GM23248 (cell line): ENCODE measurements at places on chromosomes 4 and X. TPM values are rescaled to one million over a fixed set of nuclear protein-coding genes. Genes with fewer than 3 reads are reported as not detected.

ARAP2 gene
- not detected in 2 replicates for total RNA-seq

ARHGAP6 gene
- 0.54 TPM in 1 of 2 replicates, not detected in the other for total RNA-seq

- no peak for DNase-seq
Observed at GRCh38 chr4:10577018-10577417, 107.5 kb downstream of the CLNK start.

GRCh38 chrX:12378706-12379105 is 240.4 kb downstream of the FRMPD4 start:
- DNase-seq = no peak

P2RY10 gene
- not detected in 2 replicates for total RNA-seq

DNA sequence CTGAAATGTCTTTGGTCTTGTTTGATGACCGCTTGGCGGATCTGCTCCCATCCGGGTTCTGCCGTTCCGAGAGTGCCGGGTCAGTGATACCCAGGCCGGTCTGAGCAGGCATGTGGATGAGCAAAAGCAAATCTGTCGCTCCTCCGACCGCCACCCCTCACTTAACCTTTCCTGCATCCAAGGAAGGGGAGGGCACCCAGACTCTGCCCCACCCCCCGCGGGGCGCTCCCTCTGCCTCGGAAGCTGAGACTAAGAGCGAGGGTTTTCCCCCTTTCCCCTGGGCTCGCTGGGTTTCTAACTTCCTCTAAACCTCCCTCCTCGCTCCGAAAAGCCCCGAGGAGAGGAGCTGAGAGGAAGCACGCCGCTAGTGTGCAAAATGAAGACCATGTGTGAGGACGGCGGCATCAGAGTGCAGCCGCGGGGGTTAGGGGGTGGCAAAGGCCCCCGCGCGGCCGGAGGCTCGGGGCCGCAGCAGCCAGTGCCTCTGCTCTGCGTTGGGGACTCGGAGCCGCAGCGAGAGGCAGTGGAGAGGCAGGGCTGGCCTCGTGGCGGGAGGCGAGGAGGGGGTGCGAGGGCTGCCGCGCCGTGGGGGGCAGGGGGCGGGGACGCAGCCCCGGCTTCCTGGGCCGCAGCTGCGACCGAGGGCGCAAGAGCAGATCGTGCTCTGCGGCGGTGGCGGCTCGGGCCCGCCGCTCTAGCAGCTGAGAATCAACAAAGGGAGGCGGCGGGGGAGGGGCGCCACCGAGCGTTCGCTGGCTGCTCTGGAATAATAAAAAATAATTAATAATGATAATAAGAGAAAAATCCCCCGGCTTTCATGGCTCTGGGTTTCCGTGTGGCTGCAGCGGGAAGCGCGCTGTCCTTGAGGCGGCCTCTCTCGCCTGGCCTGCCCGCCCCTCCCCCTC is 55.8 kb upstream of the BCOR start:
- peak; percentile 49 for DNase-seq

- peak; percentile 99 for DNase-seq
Observed at GRCh38 chr4:176988226-176988625, 195.5 kb upstream of the VEGFC start.

GRCh38 chrX:78710171-78710570 is 37.3 kb upstream of the LPAR4 start:
- peak; percentile 24 for DNase-seq

PABPC1L2A gene
- total RNA-seq = not detected in 2 replicates

DNA sequence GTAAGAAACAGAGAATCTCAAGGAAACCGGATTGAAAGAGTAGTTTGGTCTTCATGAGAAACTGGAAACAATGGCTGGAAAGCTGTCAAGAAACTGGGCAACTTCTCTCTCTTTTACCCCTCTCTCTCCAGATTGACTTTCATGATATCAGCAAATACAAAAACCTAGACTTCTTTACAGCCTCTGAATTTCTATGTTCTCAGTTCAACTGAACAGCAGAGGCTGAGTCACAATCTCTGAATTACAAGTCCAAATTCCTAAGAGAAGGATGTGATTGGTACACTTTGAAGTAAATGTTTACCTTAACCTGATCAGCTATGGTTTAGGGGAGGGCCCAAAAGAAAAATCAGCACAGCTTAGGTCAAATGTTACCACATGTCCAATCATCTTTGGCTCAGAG is 974.9 kb downstream of the RPA4 start:
- no peak for DNase-seq

- DNase-seq = no peak
Observed at GRCh38 chrX:68252664-68253063, 180.6 kb downstream of the OPHN1 start.

STBD1 gene
- 6.7 and 10.6 TPM in 2 replicates for total RNA-seq

DNA sequence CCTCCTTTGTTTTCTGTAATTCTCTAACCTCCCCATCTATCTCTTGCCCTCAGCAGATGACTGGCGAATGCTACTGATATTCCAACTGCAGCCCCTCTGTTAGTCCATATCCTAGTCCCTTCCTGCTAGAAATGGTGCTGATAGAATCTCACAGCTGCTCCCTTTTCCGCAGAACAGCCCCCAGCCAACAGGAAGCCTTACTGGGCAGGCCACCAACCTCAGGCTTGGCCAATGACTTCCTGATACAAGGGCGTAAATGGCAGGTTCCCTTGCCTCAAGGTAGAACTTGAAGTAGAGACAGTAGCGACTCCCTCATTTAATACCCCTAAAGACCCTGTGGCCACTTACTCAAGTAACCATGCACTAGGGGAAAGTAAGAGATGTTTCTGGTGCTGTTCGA is 26.7 kb upstream of the SLC2A9 start:
- no peak for DNase-seq

GRCh38 chr4:87117051-87117731 is 103.2 kb downstream of the KLHL8 start:
- no peak for DNase-seq

ELOVL6 gene
- 7.7 and 8.0 TPM in 2 replicates for total RNA-seq

SLITRK2 gene
- total RNA-seq = not detected in 2 replicates

ZAR1 gene
- not detected in 2 replicates for total RNA-seq

TLR10 gene
- total RNA-seq = not detected in 2 replicates

GRCh38 chrX:38357747-38358673 is 5.6 kb downstream of the OTC start:
- no peak for DNase-seq

DNA sequence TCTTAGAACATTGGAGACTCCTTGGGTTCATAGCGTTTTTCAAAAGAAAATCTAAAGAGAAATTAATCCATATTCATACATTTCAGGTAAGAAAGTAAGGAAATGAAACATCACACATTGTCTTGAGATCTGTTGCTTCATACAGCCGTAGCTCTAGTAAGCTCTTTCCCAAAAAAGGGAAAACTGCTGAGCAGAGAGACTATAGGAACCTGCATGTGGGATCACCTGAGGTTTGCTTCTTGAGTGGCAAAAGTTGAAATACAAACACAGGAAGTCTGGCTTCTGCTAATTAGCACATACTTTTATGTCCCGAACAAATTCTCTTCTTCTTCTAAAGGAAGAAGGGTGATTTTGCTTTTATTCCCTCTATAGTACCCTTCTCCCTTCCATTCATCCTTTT is 57.7 kb downstream of the MRPL1 start:
- DNase-seq = no peak

GRCh38 chr4:17134565-17134964 is 236.1 kb upstream of the LDB2 start:
- peak; percentile 41 for DNase-seq

VCX3B gene
- not detected in 2 replicates for total RNA-seq

INTS6L gene
- total RNA-seq = 1.9 and 4.4 TPM in 2 replicates

USP51 gene
- 0.89 and 1.1 TPM in 2 replicates for total RNA-seq

ENAM gene
- total RNA-seq = not detected in 2 replicates

GRCh38 chr4:36772154-36772516 is 472.4 kb upstream of the NWD2 start:
- no peak for DNase-seq

DNA sequence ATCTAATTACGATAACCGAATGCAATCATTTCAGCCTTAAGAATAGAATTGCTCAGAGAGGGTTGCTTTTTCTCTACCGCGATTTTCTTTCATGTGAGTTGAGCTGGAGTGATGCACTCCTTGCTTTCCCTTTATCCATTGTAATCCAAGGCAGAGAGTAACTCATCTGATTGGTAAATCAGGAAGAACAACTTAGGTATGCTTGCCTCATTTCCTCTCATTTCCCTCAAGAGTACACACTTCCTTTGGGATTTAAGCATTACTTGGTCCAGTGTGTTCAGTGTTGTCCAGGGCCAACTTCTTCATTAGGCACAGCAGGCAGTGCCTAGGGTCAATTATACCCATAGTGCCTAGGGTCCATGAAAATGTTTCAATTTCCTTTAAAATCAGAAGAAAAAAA is 15.7 kb upstream of the N4BP2 start:
- DNase-seq = no peak

- DNase-seq = no peak
Observed at GRCh38 chr4:121485190-121485804, 104.5 kb upstream of the QRFPR start.

DNA sequence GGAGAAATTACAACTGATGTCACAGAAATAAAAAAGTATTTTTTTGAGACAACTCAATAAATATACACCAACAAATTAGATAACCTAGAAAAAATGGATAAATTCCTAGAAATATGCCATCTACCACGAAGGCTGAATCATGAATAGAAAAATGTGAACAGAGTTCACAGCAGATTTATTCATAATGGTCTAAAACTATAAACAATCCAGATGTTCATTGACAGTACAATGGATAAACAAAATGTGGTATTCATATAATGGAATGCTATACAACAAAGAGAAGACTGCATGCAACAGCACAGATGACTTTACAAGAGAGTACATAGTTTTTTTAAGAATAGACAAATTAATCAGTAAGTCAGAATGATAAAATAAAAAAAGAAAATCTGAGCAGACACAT is 55.2 kb downstream of the CLOCK start:
- peak; percentile 50 for DNase-seq

GRCh38 chr4:185018834-185019455 is 655 bp downstream of the HELT start:
- DNase-seq = no peak

DNA sequence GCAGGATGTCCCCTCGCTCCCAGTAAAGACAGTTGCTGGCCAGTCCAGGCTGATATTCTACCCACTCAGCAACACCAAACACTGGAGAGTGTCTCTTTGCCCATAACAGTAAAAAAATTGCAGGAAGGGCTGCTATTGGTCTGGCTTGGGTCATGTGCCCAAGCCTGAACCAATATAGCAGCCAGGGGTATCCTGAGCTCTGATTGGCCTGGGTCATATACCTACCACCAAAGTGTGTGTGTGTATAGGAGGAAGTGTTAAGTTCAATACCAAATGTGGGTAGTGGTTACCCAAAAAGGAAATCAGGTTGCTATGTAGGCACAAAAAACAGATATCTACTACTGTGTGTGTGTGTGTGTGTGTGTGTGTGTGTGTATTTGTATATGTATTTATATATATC is 373.2 kb downstream of the BCOR start:
- no peak for DNase-seq

DNA sequence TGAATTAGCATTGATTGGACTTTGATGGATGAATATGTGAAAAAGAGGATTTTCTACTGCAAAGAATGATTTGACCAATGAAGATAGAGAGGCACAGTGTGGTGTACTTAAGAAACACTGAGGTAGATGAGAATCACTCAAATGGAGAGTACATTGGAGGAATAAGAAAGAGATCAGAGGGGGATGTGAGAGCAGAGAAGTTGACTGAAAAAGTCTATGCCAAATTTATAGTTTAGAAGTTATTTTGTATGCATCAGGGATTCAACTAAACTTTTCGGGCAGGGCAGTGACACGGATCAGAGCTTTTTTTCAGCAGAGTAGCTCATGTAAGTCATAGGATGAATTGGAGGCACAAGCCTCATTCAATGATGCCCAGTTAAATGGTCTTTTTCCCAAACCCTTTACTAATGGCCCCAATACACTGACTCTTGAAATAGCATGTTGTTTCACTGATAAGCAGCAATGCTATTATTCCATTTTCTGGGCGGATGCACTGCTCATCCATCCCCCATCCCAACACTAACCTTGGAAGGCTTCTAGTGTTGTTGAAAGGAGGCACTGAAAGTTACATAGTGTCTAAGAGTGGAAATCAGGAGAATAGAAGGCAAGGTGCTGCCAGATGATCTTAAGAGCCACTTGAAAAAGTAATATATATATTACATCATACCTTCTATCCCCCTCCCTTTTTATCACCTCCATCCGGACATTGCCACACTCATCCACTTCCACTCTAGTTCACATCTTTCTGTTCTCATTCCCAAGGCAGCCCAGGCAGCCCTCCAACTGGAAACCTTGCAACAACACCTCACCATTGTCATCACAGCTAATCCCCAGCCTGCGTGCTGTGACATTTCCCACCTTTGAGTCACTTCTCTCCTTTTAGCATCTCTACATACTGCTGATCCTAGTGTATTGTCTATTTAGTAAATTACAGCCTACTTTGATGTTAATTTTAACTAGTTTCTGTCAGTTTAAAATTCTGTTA is 46.1 kb downstream of the ARHGAP24 start:
- peak; percentile 4 for DNase-seq

DNA sequence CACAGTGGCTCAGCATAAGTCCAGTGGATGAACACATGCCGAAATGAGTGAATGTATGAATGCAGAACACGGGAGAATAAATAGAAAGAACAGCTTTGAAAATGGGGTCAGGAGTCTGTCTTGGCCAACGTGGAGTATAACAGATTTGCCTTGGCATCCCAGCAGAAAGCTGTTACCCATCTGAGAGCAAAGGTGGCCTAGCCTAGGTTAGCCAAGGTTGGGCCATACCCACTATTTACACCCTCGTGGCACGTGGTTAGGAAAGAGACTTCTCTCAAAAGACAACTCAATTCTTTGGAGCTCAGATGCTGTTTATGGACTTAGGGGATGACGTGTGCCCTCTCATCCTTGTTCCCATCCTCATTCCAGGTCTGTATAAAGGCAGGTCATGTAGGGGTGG is 127.3 kb downstream of the NSUN7 start:
- DNase-seq = no peak

DNA sequence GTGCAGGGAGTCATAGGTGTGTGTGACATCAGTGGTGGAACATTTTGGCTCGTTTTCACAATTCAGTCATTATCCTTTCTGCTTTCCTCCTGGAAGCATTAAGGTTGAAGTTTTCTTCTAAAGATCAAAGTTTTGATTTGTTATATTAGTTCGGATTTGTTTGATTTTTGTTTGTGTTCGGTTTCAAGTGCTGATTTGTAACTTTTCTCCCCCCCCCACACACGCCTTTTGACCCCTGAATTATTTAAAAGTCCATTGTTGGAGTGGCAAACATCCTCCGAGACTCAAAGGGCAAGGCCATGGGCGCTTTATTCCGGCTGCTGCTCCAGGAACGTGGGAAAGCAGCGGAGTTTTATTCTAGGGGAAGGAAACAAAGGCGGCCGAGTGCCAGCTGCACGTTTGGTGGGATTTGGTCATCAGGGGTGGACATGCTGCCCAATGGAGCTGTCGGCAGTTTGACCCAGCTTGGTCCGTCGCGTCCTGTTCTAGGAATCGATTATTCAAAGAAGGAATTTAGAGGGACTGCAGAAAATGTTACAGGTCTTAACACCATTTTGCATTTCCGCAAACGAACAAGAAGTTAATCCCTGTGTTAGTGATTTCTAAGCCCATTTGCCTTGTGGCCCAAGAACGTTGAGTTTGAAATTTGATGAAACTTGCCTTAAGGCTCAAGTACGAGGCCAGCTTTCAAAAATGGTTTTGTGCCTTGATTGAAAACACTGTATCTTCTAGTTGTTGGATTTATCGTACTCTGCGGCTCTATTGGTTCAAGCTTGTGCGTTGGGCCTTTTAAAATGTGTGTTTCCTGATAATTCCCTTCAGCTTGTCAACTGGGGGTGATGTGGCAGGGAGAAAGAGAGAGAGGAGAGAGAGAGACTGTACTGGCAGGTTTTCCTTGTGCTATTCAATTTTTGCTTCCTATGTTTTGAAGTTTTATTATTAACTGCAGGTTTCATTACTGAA is 565 bp upstream of the ZNF41 start:
- DNase-seq = peak; percentile 60

GRCh38 chr4:84971319-84971932 is 4.9 kb upstream of the WDFY3 start:
- DNase-seq = peak; percentile 83

SSX4B gene
- total RNA-seq = not detected in 2 replicates
